ENCODE measurements at places on chromosomes 1 and 21.

DNA sequence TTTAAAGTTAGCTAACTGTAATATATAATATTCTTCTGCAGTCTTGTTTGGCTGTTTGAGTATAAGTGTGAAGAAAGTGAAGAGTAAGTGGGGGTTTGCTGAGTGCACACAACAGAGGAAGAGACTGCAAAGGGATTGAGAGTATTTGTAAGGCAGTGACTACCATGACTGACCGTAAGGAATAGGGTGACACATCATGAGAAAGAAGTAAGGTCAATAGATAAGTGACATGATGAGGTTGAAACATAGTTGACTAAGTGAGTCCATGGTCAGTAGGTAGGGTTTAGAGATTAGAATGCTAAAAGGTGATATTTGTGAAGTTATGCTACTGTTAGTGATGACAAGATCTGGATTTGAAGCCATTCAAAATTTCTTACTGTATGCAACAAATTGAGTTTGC lies 27.7 kb downstream of the WARS2 start:
- no peak for DNase-seq

DNA sequence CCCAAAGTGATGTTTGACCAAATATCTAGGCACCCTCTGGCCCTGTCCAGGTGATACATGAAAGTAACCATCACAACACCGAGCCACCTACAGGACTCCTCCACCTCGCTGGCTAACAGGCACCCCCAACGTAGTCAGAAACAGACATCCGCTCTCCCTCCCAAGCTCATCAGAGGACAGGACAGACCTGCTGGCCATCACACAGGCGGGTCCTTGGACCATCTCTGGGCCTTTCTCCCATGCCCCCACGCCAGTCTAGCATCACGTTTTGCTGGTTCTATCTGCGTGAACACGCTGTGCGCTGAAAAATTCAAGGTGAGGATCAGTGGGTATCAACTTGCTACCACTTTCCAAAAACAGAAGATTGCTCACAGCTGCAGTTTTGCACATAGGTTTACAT lies 21.4 kb upstream of the ADARB1 start:
- no peak for DNase-seq

DNA sequence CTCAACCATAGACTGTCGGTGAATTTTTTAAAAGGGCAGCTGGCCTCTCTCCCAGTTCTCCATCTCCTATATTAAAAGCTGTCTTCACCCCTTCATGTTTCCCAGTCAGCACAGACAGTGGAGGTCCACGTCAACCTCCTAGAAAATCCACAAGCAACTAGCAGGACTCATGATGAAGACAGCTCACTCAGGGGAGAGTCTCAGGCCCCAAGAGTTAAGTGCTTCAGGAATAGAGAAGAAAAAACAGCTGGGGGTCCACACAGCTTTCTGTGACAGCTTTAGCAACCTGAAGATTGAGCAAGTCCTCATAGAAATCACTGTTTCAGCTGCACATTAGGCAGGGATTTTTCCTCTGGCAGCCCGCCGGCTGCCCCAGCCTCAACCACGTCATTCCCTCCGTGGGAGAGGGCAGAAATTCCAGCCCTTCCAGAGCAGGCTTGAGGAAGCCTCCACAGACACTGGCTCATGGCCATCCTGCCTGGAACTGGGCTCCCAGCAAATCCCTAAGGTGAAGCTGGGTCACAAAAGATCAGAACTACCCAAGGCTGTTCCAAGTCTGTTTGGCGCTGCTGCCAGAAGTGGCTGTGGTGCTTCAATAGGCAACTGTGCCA lies 15.2 kb downstream of the GPR161 start:
- no peak for DNase-seq

DNA sequence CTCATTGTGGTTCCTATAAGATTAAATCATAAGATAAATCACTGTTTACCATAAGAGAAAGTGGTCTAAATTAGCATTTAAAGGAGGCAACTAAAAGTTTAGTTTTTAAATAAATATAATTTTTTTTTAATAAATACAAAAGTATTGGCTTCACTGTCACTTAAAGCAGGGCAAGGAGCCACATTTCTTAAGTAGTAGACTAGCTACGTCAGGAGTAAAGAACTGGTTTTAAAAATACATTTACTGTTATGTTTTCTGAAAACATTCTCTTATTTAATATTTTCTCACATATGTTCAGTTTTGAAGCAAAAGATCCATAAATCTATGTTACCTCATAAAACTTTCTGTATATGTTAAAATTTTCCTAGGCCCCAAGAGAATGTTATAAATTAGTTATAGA lies 2.2 kb downstream of the ANGPTL1 start:
- no peak for DNase-seq

DNA sequence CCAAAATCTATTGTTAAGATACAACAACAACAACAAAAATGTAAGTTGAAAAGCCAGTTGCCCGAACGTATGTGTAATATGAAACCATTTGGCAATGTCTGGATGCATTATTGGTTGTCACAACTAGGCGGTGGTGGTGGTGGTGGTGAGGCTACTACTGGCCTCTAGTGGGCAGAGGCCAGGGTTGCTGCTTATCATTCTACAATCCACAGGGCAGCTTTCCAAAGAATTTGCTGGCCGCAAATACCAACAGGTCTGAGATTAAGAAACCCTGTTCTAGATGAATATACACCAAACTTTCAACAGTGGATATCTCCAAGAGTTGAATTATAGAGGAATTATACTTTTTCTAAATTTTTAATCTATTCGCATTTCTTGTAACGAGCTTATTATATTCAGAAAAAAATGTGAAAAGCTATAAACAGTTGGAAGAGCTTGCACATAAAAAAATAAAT lies 26.8 kb upstream of the ZNF697 start:
- DNase-seq = peak; percentile 71

GRCh38 chr1:3727042-3727824 lies 25.0 kb upstream of the CCDC27 start:
- DNase-seq = no peak

GRCh38 chr1:172638885-172639831 lies 19.7 kb upstream of the FASLG start:
- peak; percentile 85 for DNase-seq

DNA sequence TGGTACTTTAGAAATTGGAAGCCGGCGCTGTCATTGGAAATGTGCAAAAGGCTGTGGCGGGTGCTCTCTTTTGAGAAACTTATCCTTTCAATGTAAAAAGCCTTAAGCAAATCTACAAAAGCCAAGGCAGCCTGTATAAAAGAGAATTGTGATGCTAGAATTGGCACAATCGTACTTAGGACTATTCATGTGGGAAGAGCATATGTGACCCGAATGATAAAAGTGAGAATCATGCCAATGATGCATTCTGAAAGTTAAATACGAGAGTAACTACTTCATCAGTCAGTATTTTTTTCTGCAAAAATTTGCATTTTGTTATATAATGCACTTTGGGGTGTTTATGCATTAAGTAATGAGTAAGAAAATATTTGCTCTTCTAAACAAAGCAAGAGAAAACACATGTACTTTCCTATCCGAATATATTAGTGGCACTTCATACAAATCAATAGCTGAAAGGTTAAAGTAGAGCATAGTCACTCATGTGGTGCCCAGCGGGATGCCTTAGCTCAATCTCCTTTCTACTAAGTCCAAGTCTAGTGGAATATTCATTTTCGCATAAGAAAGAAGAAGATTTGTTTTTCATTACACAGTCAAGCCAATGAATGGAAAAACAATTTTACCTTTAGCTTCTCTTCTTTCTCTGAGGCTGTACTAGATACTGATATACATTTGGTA lies 1256.6 kb upstream of the B3GALT2 start:
- DNase-seq = no peak

- no peak for DNase-seq
These were observed 15.7 kb downstream of the VCAM1 start for GRCh38 chr1:100735244-100735643.

- DNase-seq = peak; percentile 56
These were observed 17.3 kb downstream of the CSF1 start for GRCh38 chr1:109927911-109928321.

- no peak for DNase-seq
These were observed 119.4 kb downstream of the SLC45A1 start for GRCh38 chr1:8437347-8437746.

- no peak for DNase-seq
These were observed 65.5 kb downstream of the ERI3 start for GRCh38 chr1:44289530-44289929.

DNA sequence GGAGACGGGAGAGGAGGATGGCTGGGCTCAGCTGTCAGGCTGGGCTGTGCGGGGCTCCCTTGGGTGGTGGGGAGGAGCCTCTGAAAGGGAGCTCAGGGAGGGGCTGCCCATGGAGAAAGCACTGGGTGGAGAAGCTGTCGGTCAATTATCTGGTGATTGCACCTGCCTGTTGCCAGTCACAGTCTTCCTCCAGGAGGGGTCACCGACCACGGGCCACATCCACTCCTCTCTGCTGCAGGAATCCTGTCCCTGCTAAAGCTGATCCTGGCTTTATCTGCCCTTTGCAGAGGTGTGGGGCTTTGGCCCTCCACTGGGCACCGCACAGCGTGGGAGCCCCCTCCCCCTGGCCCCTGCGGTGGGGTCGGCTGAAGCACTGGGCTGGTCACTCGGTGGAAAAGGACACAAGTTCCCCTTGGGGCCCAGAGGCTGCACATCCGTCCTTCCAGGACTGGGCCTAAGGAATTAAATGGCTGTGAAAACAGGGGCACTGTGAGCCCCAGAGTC lies 21.8 kb upstream of the COL18A1 start:
- DNase-seq = no peak

DNA sequence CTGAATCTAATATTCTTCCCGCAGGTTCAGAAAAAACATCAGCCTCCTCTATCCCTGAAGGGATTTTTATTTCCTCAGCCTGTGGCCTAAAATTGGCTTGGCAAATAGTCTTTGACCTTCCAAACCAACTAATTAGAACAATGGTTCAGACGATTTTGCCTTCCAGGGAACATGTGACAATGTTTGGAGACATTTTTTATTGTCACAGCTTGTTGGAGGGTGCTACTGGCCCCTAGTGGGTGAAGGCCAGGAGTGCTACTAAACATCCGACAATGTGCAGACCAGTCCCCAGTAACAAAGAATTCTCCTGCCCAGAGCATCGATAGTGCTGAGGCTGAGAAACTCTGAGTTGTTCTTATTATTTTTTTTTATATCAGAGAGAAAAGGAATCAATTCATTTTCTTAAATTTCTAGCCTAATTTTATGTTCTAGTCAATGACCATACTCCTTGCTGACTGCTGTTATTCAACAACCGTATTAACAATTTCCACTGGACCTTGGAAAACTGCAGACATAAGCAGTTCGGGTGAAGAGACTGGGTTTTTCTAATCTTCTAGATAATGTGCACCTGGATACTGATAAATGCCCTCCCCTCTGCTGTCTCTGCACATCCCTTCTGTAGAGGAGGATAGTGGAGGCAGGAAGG lies 280.7 kb downstream of the LMX1A start:
- DNase-seq = no peak

DNA sequence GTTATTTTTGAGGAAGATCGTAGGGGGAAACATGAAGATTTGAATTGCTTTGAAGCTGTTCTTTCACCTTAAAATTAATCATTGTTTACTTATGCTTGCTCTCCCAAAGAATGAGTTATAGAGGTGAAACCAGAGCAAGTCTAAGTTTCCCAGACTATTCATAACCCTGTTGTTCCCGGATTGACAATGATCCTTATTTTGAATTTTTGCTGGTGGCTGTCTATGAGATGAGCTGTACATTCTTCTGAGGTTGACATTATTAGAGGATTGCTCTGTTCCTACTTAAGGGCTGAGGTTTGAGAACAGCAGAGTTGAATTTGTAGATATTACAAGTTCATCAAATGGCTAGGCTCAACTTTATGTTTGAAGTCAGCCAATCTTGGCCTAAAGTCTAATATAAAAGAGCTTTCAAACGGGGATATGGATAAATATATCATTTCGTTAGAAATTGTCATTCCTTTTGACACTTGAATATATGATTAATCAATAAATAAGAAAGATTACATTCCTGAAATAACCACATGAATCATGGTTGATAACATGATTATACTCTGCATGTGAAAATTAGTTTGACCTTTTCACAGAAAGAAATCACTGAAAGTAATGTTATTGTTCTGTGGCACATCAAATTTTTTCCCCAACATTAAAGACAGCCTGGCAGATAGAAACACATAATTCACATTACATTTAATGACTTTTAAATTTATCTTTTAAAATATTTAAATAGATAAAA lies 19.1 kb upstream of the PDE4B start:
- DNase-seq = peak; percentile 17

GRCh38 chr1:232702911-232703310 lies 73.0 kb upstream of the SIPA1L2 start:
- DNase-seq = no peak

DNA sequence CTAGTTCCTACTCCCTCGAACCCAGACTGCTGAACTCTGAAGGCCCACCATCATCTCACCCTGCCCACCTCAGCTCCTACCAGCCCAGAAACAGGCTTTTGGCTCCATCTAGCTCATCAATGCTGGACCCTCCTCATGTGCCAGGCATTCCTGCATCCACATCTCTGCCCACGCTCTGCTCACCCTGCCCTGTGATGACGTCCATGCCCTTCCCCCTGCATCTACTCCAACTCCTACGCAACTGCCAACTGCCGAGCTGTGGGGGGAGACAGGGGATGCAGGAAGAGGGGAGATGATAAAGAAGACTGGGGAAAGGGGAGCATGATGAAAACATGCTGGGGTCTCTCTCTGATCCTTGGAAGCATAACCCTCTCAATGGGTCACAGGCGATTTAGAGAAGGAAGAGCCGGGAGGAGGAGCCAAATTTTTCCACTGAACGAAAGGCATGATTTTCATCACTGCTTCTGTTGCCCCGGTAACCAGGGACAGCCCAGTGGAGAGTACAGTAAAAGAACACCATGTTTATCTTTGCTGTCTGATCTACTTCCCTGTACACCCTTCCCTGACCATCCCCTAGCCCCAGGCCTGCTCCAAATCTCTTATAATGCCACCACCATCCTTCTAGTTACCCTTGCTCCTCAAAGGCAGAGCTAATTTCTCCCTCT lies 44.3 kb downstream of the CD34 start:
- DNase-seq = no peak

DNA sequence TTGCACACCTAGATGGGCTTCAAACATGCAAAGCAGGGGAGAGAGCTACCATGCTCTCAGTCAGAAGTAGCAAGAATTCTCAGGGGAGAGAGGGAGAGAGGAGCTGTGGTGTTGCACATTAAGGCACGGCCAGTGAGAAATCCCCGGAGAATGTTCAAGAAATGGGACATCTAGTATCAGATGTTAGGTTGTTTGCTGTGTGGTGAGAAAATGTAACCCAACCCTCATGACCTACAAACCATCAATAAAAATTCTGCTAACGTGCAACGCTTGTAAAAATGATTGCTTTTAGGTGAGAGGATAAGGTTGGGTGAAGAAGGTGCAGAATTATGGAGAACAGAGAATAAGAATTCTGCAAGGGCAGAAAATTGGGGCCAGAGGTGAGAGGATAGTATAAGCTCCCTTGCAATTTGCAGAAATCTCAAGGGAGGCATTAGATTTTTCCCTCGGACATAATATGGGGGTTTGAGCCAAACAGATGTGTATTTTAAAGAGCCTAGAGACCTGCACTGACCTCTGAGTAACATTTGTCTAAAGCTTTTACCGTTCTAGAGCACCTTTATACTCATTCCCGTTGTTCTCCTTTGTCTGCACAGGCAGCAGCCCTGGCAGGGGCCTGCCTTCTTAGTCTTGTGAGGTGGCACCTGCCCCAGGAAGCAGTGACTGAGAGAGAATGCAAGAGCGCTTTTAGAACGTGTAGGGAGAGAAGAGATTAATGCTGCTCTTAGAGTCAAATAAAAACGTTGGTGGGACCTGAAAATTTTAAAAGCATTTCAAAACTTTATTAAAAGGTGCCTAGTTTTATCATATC lies 25.4 kb upstream of the KIAA0040 start:
- no peak for DNase-seq

Data from HS-27A (cell line).